ENCODE measurements at places on chromosomes 2 and 18.

- no peak for DNase-seq
These were observed 3.4 kb downstream of the MBP start for GRCh38 chr18:77129150-77129551.

DNA sequence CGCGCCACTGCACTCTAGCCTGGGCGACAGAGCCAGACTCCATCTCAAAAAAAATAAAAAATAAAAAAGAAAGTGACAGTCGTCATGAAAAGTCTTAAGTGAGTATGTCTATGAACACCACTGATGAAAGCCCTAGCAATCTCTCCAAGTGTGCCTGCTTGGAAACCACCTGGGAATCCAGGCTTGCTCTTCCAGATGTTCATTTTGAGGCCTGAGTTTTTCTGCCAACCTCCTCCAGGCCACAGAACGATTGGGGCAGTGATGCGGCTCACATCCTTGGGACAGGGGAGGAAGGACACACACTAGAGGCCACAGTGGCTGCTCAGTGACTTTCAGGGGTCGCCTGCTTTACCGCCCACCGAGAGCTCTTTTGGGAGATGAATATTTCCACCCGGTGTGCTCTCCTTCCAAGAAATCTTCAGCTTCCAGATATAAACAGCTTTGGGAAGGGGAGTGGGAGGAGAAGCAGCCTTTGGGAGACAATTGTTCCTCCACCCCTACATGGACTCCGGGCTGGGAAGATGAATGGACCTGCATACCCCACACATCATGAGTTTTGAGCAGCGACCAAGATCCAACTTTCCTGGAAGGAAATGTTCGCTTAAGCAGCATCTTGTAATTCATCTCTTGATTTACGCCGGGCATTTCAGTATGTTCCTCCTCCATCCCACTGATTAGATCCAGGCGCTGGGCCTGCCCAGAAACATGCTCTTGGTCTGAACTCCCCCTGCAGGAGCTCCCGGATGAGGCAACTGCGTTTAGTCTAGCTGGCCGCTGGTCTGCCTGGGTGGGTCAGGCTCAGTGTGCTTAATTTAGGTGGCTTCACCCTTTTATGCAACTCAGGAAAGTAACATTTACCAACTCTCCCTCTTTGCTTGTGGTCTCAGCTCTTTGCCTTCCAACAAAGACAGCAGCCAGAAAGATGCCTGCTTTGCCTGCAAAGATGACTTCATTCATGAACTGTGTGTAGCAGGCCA, 6.2 kb upstream of the ARMC9 start:
- DNase-seq: peak; percentile 84

DNA sequence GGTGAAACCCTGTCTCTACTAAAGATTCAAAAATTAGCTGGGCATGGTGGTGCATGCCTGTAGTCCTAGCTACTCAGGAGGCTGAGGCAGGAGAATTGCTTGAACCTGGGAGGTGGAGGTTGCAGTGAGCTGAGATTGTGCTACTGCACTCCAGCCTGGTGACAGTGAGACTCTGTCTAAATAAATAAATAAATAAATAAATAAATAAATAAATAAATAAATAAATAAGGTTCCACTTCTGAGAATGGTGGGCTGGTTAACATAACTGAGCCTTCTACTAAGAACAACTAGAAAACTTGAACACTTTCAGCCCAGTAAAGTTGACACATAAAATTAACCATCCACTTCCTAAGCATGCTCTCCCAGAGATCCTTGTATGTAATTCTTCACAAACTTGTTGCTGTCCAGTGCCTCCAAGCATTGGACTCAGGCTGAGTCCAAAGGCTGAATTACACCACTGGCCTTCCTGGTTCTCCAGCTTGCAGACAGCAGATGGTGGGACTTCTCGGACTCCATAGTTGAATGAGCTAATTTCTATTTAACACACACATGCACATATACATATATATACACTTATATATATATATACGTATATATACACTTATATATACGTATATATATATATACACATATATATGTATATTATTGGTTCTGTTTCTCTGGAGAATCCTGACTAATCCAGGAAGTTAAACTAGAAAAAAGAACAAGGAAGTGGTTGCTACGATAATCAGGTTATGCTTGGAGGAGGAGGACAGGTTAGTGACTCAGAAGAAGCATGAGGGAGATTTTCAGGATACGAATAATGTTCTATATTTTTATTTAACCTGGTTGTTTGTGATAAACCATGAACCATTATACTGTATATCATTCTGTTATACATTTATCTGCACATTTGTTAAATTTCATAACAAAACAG, 348.8 kb downstream of the METTL4 start:
- DNase-seq: no peak

- no peak for DNase-seq
These were observed 81.7 kb upstream of the REV1 start for GRCh38 chr2:99571533-99571932.

GRCh38 chr2:129254718-129255117, 724.7 kb upstream of the RAB6C start:
- DNase-seq: no peak

DNA sequence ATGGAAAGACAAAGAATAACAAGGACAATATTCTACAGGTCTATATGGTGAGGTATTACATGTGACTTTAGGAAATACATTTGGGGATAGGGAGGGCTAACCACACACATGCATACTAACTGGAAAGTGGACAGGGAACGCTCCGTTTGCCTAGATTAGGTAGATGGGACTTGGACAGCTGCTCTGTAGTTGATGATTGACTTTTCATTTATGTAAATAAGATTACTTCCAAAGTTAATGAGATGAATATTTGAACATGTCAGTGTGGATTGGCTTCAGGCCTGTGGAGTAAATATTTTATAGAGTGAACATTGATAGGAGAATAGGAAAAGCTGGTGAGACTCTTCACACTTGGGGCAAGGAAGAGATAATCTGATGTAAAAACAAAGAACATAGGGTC, 142.0 kb downstream of the NCK2 start:
- no peak for DNase-seq

DNA sequence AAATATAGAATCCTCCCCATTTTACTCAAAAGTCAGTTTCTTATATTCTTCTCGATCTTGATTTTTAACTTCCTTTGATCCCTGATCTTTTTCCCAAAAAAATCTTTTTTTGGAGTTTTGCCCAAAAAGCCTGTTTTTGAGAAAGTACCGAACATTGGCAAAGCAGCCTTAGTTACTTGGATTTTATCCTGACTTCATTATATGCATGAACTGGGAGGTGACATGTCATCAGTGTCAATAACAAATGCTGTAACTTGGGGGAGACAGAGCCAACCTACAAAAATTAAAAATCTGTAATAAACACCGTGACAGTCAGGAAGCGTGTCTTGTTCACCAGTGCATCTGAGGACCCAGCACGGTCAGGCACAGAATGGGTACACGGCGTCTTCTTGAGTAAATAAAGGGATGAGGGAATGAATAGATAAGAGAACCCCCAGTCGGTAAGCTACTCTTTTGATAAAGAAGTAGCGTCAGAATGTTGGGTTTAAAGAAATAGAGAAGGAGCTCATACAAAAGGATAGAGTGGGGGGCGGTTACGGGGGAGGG, 24.9 kb downstream of the TRAPPC12 start:
- no peak for DNase-seq

- DNase-seq: no peak
These were observed 207.9 kb downstream of the ARL4C start for GRCh38 chr2:234288974-234289455.

- DNase-seq: no peak
These were observed 28.8 kb upstream of the RMDN2 start for GRCh38 chr2:37896319-37896718.

DNA sequence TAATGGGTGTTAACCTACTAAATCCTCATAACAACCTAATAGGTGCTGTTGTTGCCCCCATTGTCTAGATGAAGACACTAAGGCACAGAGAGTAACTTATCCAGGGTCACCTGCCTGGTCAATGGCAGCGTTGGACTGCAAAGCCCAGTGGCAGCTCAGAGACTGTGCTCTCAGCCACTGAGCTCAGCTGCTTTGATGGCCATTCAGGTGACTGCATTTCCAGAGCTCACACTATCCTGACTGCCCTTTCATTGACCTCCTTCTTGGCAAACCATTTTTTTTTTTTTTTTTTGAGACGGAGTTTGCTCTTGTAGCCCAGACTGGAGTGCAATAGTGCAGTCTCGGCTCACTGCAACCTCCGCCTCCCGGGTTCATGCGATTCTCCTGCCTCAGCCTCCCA, 115.2 kb downstream of the MAPK4 start:
- DNase-seq: no peak

- DNase-seq: no peak
These were observed 64.0 kb upstream of the YWHAQ start for GRCh38 chr2:9694661-9695234.

DNA sequence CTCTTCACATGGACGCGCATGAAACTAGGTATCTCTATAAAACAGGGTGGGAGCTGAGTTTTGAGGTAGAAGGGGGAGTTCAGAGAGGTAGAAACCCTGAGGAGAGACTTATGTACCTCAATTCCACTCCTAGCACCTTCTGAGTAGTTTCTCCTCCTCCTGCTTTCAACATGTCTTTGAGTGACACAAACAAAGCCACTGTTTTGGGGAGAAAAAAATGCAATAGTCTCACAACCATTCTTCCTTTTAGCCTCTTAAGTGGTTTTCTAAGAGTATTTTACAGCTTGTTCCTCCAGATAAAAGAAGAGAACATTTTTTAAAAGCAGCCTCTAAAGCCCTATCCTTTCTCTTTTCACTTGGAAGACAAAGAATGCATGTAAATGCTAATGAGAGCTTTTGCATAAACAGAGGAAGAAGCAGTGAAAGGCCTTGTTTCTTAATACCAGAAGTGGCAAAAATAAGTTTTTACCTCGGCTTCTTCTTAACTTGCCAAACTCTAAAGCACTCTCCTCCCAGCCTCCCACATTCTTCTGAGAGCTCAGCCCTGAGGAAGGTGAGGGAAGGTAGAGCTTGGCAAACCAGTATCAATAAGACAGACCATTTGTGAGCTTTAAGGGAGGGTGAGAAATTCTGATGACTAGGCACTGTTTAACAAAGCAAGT, 1304.4 kb upstream of the ACVR2A start:
- no peak for DNase-seq

DNA sequence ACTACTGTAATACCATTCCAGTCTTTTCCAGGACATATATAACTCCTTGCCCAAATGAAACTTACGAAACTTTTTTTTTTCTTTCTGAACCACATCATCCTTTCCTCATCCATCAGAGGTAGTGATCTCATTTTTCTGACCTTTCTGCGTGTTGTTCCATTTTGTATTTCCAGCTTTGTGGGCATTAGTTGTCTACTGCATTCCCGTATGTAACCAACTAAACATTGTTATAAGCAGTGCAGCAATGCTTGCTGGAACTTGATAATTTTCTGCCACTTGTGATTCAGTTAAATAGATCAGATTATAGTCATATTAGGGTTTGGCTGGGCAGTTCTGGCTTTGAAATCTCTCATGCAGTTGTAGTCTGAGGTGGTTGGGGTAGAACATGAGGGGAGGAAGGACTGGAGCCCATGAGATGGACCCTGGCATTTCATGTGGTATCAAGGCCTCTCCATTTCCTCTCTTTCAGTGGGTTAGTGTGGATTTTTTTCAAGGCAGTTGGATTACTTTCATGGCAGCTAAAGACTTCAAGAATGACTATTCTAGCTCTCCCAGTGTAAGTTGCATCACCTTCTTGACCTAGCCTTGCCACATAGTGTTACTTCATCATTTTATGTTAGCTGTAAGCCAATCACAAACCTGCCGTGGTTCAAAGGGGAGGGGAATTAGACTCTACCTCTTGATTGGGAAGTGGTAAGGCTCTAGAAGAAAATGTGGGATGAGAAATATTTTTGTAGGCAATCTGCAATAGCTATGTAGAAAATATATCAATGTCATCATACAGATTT, 80.5 kb downstream of the EHBP1 start:
- DNase-seq: no peak

GRCh38 chr2:43274721-43275120, 48.3 kb upstream of the ZFP36L2 start:
- no peak for DNase-seq

GRCh38 chr2:145160855-145161254, 640.9 kb upstream of the ZEB2 start:
- no peak for DNase-seq

DNA sequence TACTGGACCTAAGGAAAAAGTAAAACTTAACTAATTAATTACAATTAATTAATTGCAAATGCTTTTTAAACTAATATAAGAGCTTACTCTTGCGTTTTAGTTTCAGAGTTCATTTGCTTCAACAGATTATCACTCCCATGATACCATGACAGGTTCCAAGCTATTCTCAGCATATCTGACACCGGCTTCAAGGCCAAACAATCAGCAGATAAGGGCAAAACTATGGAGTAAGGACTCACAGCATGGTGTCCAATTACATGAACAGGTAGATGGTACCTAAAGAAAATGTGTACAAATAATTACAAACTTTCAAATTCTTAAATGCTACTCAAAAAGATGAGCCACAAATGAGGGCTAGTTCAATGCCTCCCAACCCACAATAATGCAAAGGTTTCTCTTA, 77.2 kb downstream of the RTTN start:
- no peak for DNase-seq

GRCh38 chr2:126916744-126917143, 18.1 kb downstream of the TEX51 start:
- DNase-seq: no peak

- DNase-seq: no peak
These were observed 253.9 kb upstream of the GCFC2 start for GRCh38 chr2:75964646-75965045.

GRCh38 chr18:22026889-22027288, 142.5 kb upstream of the GATA6 start:
- DNase-seq: no peak

DNA sequence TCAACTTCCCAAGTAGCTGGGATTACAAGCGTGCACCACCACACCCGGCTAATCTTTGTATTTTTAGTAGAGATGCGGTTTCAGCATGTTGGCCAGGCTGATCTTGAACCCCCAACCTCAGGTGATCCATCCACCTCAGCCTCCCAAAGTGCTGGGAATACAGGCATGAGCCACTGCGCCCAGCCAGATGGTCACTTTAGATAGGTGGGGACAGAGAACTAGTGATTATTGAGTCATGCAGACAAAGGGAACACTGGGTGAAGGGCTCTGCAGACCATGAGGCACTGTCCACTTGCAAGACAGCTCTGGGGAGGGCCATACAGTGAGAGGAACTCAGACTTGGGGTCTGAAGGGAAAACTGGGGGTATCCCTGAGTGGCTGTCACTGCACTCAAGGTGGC, 58.4 kb upstream of the POMC start:
- DNase-seq: no peak

GRCh38 chr2:235008584-235009044, 56.8 kb downstream of the SH3BP4 start:
- no peak for DNase-seq

DNA sequence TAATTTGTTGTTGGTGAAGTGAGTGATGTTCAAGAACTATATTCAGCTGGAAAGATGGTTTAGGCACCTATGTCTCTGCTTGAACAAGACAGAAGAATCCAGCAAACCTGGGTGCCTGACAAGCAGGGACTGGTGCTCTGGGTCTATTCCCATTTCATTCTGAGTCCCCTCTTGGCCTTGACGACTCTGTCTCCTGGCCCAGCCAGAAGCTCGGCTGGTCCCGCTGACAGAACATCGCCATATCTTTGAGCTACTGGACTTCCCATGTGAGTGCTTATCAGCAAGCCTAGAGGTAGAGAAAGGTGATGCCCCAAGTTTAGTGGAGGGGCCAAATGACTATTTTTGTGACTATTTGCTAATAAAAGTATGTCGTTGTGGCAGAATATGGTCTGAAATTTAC, 48.2 kb downstream of the SDC1 start:
- no peak for DNase-seq

- no peak for DNase-seq
These were observed 516.6 kb upstream of the NXPH2 start for GRCh38 chr2:139296672-139297209.
